ENCODE measurements at places on chromosomes 7 and 10.
A peak's percentile ranks its signal among the peaks of the same experiment; 100 is the strongest.

- peak; percentile 98 for DNase-seq
Observed at GRCh38 chr10:12605580-12606405, 256.4 kb downstream of the CAMK1D start.

- no peak for DNase-seq
Observed at GRCh38 chr7:116159711-116160110, 50.6 kb upstream of the TES start.

DNA sequence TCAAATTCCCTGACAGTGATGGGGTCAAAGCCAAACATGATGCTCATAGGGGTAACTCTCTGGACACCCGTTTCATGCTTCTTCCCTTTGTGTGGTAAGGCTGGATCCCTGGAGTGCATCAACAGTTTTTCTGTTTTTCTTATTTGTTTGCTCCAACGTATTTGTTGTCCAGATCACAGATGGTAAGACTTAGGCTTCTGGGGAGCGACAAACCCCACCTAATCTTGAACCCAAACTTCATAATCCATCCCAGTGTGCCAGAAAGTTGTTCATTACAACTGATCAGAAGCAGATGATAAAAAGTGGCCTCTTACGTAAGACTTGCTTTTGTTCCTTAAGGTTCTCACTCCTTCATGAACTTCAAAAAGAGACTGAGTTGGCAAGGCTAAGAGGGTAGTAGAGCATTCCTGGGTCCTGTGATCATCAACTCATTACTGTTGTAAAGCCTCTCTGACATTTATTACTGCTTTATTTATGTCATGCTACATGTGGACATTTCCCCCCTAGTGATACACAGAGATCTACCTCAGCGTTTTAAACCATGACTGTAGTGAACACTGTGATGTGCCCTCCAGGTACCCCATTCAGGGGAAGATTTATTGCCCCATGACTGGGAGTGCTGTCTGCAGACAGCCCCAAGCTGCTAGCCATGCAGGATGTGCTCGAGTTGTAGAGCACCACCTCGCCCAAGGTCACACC lies 125.6 kb downstream of the CCDC71L start:
- no peak for DNase-seq

DNA sequence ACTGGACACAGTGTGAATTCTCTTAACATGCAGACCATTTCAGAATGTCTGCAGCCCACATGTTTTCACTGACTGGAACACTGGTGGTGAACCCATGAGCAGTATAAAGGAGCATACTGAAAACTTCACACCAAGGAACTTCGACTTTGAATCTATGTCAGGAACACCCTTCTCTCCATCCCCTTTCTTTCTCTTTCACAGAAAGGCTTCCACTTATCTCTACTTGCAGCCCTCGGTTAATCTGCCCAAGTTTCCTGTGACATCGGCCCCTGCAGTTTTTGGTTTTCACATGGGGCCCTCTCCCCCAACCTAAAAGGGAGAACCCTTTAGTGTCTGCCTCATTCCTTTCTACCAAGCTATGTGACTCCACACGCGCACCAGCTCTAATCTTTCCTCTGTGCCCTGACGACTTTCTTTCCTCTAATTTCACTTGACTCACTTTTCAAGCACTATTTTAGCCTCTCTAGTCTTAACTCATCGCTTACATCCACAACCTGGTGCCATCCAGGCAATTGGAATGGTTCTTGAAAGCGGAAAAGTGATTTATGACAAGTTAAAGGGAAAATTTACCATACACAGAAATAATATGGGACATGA lies 70.1 kb downstream of the RELN start:
- DNase-seq = no peak

DNA sequence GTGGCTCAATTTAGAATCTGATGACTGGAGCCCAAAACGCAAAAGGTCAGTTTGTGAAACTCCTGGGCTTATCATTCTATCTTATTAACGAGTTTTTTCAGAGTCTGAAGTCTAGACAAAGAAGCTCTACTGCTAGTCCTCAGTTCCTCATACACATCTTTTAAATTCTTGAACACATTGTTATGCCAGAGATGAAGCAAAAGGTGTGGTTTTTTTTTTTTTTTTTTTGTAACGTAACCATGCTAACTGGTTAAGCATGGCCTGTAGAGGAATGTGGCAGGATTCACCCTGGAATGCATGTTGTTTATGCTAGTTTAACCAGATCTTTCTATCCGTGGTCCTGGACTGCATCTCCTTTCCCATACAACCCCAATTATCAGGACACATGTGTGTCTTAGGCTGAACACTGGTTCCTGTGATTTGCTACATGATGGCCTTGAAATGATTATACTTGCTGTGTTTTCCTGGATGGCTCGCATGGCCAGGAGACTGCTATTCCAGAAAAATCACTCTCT lies 79.3 kb upstream of the MDFIC start:
- no peak for DNase-seq
